ENCODE measurements at places on chromosomes 4 and X.

- no peak for DNase-seq
These were observed 27.7 kb downstream of the UTP14A start for GRCh38 chrX:129933700-129934099.

DNA sequence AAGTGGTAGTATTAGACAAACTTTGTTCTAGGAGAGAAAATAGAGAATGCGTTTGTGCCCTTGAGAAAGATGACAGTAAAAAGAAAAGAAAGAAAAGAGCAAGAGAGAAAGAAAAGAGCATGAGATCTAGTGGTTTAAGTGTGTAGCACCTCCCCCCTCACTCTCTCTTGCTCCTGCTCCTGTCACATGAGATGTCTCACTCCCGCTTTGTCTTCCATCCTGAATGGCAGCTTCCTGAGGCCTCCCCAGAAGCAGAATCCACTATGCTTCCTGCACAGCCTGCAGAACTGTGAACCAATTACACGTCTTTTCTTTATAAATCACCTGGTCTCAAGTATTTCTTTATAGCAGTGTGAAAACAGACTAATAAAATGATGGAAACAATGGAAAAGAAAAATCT lies 499.6 kb downstream of the ACTRT1 start:
- no peak for DNase-seq

- no peak for DNase-seq
These were observed 9.0 kb upstream of the RPL34 start for GRCh38 chr4:108611365-108611764.

- DNase-seq, result no peak
These were observed 93.1 kb downstream of the PCDH19 start for GRCh38 chrX:100316987-100317386.

- DNase-seq, result no peak
These were observed 55.5 kb downstream of the GSPT2 start for GRCh38 chrX:51798701-51799100.

GRCh38 chr4:46329118-46329976 lies 60.6 kb downstream of the GABRA2 start:
- DNase-seq, result no peak

DNA sequence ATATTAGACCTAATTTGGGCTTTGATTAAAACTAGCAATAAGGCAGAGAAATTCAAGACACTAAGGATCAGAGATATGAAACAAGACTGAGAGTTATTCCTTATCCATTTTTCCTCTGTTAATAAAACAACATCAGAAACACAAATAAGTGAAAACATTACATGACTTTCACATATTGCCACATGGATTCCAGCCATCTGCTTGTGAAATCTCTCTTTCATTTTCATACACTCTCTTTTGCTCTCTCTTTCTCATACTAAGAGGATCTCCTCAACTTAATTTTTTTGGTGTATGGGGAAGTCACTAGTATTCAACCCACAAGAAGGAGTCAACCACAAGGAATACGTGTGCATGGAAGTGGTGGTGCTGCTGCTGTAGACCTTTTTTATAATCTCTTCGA lies 183.0 kb downstream of the LDB2 start:
- DNase-seq, result no peak

DNA sequence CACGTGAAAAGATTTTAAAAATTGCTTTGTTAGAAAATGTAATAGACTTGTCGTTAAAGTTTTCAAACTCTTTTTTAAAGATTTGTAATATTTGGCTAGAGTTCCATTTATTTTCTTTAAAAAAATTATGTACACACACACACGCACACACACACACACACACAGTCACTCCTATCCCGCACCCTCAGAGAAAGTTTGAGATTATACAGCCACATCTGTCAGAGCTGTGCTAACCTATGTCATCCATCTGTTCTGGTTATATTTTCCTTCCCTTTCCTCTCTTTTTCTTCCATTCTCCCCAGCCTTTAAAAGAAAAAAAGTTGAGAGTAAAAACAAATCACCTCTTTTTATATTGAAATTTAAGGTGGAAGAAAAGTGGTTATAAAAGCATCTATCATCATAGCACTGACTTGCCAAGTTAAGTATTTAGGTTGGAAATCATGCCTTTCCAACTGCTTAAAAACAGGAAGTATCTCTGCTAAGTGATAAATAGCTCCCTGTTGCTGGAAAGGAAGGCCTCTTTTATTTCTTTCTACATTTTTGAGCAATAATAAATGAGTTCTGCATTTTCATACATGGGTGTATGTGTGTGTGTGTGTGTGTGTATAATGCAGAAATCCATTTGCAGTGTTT lies 163.3 kb upstream of the SPRY1 start:
- no peak for DNase-seq

DNA sequence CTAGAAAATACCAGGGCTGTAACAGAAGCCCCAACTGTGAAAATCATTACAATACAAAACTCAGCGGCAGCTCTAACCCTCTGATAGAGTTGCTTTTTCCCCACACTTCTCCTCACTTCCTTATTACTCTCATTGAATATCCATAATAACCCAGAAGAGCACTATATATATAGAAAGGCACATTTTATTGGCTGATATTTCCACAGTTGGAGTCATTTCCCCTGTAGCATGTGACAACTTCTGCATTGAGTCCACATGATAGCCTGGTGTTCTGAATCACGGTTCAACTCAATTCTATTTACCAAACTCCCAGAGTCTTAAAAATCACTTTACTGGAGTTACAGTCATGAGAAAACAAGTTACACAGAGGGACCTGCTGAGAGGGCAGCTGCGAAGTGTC lies 46.6 kb upstream of the NWD2 start:
- DNase-seq, result no peak

DNA sequence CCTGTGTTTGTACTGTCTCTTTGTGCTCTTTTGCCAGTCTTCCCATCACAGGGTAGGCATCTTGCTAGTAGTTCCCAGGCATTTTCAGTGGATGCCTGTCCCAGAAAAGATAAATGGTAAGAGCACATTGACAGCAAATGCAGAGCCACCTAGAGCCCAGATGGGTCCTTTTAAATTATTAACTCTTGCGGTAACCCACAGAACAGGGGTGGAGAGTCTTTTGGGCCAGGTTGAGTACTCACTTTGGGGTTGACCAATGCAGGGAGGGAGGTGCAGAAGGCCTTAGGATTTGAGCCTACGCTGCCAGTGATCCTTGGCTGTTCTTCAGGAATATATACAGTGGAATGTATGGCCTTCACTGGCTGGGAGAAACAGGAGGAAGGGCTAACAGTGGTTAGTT lies 173.8 kb downstream of the MSN start:
- DNase-seq, result no peak

GRCh38 chr4:188665491-188666457 lies 526.5 kb downstream of the TRIML1 start:
- no peak for DNase-seq

GRCh38 chr4:17335371-17335770 lies 176.5 kb downstream of the QDPR start:
- DNase-seq, result no peak

DNA sequence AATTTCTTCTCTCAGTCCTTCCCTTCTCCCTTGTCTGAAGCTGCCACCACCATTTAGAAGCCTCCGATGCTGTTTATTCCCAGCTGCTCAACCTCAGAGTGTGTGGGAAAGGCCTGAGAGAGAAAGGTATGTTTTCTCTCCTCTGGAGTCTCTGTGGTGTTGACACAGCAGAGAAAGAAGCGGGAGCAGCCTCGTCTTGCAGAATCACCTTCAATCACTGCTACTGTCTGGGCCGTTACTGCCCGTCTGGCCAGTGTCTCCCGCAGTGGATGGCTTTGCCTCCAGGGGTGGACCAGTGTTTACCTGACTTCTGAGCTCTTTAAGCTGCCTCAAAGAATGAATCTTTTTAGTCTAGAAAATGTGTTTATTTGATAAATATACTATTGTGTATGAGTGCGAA lies 148.9 kb upstream of the FAM47C start:
- no peak for DNase-seq

GRCh38 chr4:76301068-76301774 lies 5.3 kb upstream of the STBD1 start:
- DNase-seq, result peak; percentile 6

DNA sequence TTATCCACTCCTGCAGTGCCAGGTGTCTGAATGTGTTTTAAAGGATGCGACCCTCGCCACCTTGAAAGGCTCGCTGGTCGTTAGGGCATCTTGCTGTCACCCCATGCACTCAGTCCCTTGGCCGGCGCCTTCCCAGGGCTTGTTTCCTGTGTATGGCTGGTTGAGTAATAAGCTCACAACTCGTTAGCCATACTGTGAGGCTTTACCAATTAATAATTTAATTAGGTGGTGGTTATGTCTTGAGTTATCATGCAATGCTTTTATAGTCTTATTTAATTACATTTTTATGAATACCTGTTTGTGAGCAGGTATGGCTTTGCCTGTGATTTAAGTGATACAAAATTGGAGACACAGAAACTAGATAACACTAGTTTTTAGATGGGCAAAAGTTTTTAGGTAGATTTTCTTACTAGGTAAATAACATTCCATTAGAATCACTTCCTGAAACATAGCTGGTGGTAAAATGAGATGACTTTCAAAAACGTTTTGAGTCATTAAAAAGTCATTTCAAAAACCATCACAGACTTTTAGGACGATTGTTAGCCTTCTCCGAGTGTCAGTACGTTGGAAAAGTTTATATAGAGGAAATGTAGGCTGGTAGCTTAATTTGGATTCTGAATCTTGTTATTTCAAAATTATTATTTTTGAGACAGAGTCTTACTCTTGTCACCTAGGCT lies 18.2 kb downstream of the PTTG2 start:
- no peak for DNase-seq

DNA sequence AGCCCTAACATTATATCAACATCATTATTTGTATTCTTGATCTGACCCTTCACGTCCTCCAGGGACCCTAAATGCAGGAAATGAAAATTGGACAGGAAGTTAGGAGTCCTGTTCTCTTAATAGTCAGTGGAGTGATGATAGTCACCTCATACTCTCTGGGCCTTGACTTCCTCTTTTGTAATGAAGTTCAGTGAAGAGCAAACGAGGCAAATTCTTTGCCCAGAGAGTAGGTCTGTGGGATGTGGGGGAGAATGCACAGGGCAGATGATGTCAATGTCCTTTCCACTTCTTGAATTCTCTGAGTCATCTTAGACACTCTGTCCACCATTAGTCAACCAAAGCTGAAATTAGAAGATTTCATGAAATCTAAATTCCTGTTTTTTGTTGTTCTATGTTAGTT lies 17.1 kb upstream of the GPRIN3 start:
- DNase-seq, result no peak

DNA sequence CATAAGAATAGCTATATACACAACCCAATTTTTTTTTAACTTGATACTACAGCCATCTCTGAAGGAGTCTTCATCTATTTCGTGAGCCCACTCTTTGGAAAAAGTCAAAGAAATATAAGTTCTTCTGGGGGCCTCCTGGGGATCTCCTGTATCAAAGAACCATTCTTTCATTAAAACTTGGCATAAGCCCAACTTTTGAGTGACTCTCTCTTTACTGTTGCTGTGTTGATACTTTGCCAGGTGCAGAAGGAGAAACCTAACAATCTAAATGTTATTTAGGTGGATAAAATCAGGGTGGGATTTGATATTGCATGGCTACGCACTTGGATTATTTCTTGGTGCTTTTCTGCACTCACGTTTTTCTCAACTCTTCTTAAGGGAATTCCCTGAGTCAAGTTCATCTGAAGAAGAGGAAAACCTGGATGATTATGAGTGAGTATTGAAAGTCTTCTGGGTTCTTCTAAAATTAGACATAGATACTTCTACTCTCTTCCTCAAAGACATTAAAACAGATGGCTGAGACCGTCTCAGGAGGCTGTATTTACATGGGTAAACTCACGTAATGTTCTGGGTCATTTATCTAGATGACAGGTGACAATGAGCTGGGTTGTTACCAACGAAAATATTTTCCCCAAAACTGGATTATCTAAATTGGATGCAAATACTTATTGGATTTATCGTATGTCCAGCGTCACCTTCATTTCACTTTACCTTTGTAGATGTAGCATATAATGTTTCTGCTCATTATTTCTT lies 25.2 kb downstream of the BMX start:
- DNase-seq, result peak; percentile 8

GRCh38 chrX:135185795-135186443 lies 14.7 kb upstream of the CT55 start:
- no peak for DNase-seq

- no peak for DNase-seq
These were observed 208.3 kb downstream of the ARHGAP10 start for GRCh38 chr4:147940171-147940570.

DNA sequence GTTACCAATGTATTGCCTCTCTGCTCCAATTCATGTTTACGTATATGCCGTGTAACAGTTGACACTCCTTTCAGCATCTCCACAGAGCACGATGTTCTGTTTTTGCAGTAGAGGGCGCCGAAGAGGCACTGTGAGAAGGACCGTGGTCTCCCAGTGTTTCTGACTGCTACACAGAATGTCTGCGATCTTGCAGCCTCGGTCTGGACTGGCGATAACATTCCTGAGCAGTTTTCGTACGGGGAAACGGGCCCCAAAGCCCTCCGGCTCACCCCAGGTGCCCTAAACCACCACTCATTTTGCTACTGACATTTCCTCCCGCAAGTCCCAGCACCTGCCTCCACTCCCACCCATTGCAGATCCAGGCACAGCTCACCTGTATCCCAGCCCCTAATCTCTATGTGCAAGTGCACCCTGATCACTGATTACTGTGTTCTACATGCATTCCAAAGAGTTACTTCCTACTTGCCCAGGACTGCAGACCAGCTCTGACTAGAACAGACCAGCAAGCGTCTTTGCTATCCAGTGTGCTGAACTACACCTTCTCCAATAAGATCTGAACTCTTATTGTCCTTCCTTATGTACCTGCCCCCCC lies 12.4 kb upstream of the NFXL1 start:
- no peak for DNase-seq

DNA sequence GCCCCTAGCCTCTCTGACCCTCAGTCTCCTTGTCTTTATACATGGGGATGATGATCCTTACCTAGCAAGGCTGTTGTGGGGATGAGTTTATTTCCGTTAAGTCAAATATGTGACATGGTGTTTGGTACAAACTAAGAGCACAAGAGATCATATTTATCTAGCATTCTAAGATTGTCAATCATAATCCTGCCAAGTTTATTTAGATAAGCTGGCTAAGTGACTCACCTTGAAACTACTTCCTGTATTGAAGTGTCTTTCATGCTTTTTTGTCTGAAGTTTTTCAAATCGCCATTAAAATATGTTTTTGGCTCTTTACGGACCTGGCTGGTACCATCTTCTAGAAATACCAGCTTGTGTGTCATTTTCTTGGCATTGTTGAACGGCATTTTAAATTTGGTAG lies 30.7 kb downstream of the MAP7D3 start:
- DNase-seq, result no peak

DNA sequence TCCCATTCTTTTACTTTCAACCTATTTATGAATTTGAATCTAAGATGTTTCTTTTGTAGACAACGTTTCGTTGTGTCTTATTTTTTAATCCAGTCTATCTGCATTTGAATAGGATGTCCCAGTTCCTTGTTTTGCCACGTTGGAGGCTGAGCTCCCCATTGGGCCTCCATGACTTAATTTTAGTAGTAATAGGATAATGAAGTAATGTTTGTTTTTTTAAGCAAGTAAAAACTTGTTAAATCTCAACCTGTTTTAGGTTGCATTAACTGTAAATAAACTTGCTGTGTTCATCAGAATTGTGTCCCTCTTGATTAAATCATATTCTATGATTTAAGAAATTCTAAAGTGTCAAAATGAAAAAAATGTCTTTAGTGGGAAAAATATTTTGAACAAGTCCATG lies 25.3 kb downstream of the SLAIN2 start:
- no peak for DNase-seq

All from NCI-H2107 (cell line).